ENCODE measurements at places on chromosomes 3 and 15. TPM values are rescaled to one million over a fixed set of nuclear protein-coding genes. Genes with fewer than 3 reads are reported as not detected.
A peak's percentile ranks its signal among the peaks of the same experiment; 100 is the strongest.

DNA sequence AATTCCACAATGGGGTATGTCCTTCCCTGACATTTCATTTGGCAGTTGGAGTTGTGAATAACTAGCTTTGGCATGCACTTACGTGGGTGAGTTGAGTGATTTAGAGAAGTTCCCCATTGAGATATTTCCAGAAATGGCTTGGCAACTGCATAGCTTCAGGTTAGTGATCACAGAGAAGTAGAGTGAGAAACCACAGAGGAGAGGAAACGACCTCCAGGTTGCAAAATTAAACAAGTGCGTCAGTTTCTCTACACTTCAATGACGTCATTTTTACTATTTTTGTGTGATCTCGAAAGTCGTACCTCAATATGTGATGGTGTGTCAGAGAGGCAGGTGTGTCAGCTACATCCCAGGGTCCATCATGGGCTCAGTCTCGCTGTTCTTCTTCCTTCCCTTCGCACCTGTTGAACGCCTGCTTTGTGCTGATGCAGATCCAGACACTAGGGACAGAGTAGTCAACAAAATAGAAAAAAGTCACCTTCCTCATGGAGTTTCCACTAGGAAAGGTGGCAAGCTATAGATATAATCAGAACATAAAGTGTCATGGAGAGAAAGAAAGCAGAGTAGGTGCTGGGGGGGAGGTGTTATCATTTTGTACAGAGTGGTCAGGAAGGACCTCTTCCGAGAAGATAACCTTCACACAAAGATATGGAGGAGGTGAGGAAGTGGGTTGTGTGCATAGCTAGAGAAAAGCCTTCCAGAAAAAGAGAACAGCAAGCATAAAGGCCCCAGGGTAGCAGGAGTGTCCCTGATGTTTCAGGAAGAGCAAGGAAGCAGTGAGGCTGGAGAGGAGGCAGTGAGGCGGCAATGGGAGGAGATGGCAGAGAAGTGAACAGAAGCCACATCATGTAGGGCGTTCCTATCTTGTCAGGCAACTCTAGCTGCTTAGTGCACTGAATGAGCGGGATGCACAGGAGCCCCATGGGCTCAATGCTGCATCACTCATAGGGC lies 75.6 kb downstream of the MCTP2 start:
- H3K4me3 ChIP-seq, result no peak overlapping the region
- H3K27me3 ChIP-seq, result no peaks in the 10 kb centered on the region
- no peak overlapping the region for H3K27ac ChIP-seq
- no peaks in the 10 kb centered on the region for H3K4me1 ChIP-seq
- no peaks in the 10 kb centered on the region for H3K36me3 ChIP-seq

GRCh38 chr3:186882881-186883685 lies 40.6 kb downstream of the ADIPOQ start:
- no peak overlapping the region for H3K27ac ChIP-seq
- H3K36me3 ChIP-seq, result no peaks in the 10 kb centered on the region
- peaks cover 8% of the 10 kb centered on the region for H3K4me1 ChIP-seq
- H3K27me3 ChIP-seq, result no peaks in the 10 kb centered on the region
- H3K4me3 ChIP-seq, result no peak overlapping the region

DNA sequence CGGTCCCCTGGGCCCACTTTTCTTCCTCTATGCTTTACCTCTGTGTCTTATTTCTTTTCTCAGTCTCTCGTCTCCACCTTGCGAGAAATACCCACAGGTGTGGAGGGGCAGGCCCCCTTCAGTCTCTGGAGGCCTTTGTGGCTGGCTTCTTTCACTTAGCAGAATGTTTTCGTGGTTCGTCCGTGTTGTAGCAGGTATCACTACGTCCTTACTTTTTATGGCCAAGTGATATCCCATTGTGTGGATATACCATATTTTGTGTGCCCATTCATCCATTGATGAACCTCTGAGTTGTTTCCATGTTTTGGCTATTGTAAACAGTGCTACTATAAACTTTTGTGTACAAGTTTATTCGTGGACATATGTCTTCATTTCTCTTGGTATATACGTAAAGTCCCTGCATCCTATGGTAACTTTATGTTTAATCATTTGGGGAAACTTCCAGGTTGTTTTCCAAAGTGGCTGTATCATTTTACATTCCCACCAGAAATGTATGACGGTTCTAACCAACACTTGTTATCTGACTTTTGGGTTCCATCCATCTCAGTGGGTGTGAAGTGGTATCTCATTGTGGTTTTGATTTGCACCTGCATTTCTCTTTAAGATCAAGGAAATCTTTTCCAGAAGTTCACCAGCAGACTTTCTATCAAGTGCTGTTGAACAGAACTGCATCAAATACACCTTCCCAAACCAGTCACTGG lies 5.6 kb downstream of the PIGZ start:
- DNase-seq, result no peak
- no peaks in the 10 kb centered on the region for H3K4me1 ChIP-seq
- no peak overlapping the region for H3K27ac ChIP-seq
- H3K4me3 ChIP-seq, result no peak overlapping the region

DNA sequence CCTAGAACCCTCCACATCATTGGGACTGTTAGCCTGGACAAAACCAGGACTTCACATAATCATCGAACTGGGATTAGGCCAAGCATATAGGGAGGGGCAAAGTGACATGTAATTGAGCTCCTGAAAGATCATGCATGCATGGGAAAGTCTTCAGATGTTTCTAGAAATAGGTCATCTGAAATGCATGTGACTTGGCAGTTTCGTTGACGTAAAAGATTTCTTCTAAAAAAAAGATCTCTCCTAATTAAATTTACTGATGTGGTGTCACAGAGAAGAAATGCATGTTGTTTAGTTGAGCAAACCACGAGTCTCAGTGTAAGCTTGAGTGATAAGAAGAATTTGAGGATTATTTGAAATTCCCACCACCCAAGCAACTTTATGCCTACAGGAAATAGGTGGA lies 70.0 kb upstream of the LIMD1 start:
- H3K4me3 ChIP-seq, result no peak overlapping the region
- peaks cover 31% of the 10 kb centered on the region for H3K36me3 ChIP-seq
- no peak overlapping the region for H3K27ac ChIP-seq
- no peaks in the 10 kb centered on the region for H3K4me1 ChIP-seq

RLBP1 gene
- 0.40 TPM for polyA plus RNA-seq

- no peaks in the 10 kb centered on the region for H3K4me1 ChIP-seq
- no peaks in the 10 kb centered on the region for H3K36me3 ChIP-seq
- H3K27ac ChIP-seq, result no peak overlapping the region
- DNase-seq, result no peak
- H3K4me3 ChIP-seq, result no peak overlapping the region
- H3K27me3 ChIP-seq, result no peaks in the 10 kb centered on the region
Measured at GRCh38 chr15:81981908-81982307, 63.9 kb downstream of the MEX3B start.

CAPN3 gene
- 79.7 TPM for polyA plus RNA-seq

DNA sequence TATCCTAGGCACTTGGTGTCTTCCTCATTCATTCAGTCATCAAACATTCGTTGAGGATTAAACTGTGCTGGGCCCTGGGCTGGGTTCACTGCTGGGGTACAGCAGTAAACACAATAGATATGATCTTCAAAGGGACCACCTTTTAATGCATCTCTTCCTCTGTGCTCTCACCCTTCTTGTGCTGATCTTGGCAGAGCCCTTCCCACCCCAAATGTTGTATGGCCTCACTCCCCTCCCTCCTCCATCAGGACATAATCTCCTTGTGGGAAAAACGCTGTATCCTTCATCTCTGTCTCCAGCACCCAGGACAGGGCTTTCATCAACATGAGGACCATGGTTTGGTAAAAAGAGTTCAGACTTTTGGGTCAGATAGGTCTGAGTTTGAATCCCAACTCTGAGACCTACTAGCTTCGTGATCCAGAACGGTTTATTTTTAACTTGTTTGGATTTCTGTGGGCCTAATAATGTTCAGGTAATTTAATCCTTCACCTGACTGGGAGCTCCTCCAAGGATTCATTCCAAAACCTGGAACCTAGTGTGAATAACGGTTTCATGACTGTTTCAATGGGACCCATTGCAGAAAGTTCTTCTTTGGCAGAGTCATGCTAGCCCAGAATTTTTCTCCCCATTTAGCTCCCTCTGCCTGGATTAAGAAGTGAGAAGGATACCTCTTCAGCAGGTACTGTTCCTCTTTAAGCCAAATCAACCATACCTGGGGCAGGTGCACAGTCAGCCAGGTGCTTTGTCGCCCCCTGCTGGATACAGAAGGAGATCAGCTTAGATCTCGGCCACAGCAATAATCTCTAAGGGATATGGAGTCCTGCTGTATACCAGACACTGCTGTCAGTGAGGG lies 5.2 kb upstream of the WNT7A start:
- H3K36me3 ChIP-seq, result no peaks in the 10 kb centered on the region
- peaks cover 3% of the 10 kb centered on the region for H3K4me1 ChIP-seq
- peaks cover 79% of the 10 kb centered on the region for H3K27me3 ChIP-seq
- DNase-seq, result peak; percentile 67
- no peak overlapping the region for H3K27ac ChIP-seq
- H3K4me3 ChIP-seq, result no peak overlapping the region

SHC4 gene
- polyA plus RNA-seq, result 1.3 TPM

DNA sequence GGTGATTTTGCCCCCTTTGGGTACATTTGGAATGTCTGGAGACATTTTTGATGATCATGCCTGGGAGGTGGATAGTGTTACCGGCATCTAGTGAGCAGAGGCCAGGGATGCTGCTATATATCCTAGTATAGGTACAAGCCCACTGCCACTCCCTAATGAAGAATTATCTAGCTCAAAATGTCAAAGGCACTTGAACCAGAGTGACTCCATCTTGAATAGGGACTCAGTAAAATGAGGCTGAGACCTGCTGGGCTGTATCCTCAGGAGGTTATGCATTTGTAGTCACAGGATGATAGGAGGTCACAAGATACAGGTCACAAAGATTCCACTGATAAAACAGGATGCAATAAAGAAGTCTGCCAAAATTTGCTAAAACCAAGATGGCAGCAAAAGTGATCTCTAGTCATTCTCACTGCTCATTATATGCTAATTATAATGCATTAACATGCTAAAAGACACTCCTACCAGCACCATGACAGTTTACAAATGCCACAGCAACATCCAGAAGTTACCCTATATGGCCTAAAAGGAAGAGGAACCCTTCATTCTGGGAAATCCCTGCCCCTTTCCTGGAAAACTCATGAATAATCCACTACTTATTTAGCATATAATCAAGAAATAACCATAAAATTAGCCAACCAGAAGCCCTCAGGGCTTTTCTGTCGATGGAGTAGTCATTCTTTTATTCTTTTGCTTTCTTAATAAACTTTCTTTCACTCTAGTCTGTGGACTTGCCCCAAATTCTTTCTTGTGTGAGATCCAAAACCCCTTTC lies 40.0 kb upstream of the FAM3D start:
- no peak overlapping the region for H3K4me3 ChIP-seq
- no peak for DNase-seq
- no peak overlapping the region for H3K27ac ChIP-seq
- H3K4me1 ChIP-seq, result no peaks in the 10 kb centered on the region
- no peaks in the 10 kb centered on the region for H3K36me3 ChIP-seq
- peaks cover under 1% of the 10 kb centered on the region for H3K27me3 ChIP-seq

ANKRD63 gene
- 13.7 TPM for polyA plus RNA-seq

DNA sequence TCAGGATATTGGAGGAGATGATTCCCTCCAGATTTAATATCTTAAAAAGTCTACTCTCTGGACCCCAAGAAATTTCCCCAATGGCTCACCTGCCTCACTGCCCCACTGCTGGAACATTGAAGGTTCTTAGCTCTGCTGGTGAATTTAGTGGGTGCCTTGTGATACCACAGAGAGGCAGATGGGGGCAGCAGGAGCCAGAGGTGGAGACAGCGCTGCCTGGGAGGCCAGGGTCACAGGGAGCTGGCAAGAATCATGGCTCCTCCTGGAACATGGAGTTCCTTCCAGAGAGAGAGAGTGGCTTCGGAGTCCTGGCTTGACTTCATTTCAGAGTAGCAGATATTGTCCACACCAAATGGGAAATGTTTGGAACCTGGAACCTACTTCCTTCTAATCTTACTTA lies 263.5 kb upstream of the CFAP20DC start:
- H3K4me1 ChIP-seq, result no peaks in the 10 kb centered on the region
- H3K36me3 ChIP-seq, result no peaks in the 10 kb centered on the region
- H3K4me3 ChIP-seq, result no peak overlapping the region
- H3K27me3 ChIP-seq, result no peaks in the 10 kb centered on the region
- DNase-seq, result peak; percentile 63
- H3K27ac ChIP-seq, result no peak overlapping the region

DNA sequence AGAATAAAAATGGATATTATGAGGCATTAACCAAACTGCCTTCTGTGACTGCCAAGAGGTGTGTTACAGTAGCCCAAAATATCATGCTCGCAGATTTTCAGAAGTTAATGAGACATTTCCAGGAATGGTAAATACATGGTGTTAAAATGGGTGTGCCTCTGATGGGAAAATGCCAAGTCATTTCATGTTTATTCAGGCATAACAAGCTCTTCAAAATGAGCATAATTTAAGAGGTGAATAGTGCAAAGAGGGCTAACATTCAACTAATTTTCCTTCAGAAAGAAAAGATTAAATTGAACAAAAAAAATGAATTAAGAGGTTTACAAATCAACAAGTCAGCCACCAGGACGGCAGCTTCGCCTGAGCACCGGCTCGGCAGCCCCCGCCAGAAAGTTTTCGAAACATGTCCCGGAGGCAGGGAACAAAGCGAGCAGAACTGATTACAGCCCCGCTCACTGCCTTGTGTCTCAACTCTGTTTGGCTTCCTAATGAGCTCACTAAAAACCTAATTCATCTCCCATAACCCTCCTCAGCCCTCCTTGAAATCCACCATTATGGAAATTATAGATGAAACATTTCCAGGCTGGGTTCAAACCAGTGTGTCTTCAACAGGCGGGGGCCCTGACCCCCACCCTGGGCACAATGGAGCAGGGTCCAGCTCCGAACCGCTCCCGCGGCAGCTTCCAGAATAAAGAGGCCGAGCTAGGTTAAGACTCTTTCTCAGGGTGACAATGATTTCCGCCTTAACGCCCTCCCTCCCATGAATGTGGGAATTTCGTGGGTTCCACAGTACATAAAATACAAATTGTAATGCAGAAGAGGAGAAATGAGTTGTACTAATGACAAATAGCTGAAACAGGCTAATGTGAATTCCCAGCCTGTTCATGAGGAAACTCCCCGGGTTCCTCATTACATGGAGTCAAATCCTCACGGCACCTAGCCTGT lies 43.9 kb downstream of the MEIS2 start:
- peaks cover 73% of the 10 kb centered on the region for H3K36me3 ChIP-seq
- H3K27ac ChIP-seq, result peak overlapping the region; percentile 96
- no peak for DNase-seq
- H3K4me3 ChIP-seq, result no peak overlapping the region

DNA sequence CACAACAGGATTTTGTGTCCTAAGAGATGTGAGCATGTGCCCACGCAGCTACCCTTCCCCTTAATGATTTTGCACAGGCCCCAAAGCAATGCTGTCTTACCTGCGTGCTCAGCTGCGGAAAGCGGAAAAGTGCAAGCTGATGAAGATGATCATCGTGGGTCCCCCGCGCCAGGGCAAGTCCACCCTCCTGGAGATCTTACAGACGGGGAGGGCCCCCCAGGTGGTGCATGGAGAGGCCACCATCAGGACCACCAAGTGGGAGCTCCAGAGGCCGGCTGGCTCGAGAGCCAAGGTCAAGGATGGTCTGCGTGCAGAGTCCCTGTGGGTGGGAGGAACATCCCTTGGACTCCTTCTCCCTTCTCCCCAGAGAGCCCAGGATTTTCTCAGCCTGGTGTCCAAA lies 103.1 kb downstream of the LRRK1 start:
- H3K36me3 ChIP-seq, result no peaks in the 10 kb centered on the region
- H3K4me1 ChIP-seq, result peaks cover 2% of the 10 kb centered on the region
- no peaks in the 10 kb centered on the region for H3K27me3 ChIP-seq
- DNase-seq, result no peak
- H3K27ac ChIP-seq, result no peak overlapping the region

All from cardiac muscle cell (in vitro differentiated cells and primary cell).